ENCODE measurements at places on chromosomes 12 and 14. TPM values are rescaled to one million over a fixed set of nuclear protein-coding genes. Genes with fewer than 3 reads are reported as not detected.

Gene CLECL1
- 0.52 TPM for total RNA-seq

GRCh38 chr12:131487388-131488124, 223.3 kb upstream of the SFSWAP start:
- H3K27ac ChIP-seq, result no peak overlapping the region
- H3K4me3 ChIP-seq, result no peak overlapping the region
- DNase-seq, result no peak
- H3K36me3 ChIP-seq, result no peaks in the 10 kb centered on the region
- H3K27me3 ChIP-seq, result no peaks in the 10 kb centered on the region
- H3K4me1 ChIP-seq, result peaks cover 6% of the 10 kb centered on the region

GRCh38 chr14:65805113-65805473, 392.6 kb downstream of the FUT8 start:
- H3K4me1 ChIP-seq, result no peaks in the 10 kb centered on the region
- no peak overlapping the region for H3K4me3 ChIP-seq
- no peak for DNase-seq
- no peak overlapping the region for H3K27ac ChIP-seq
- no peaks in the 10 kb centered on the region for H3K27me3 ChIP-seq

Gene EEF1AKMT3
- 2.9 TPM for total RNA-seq

DNA sequence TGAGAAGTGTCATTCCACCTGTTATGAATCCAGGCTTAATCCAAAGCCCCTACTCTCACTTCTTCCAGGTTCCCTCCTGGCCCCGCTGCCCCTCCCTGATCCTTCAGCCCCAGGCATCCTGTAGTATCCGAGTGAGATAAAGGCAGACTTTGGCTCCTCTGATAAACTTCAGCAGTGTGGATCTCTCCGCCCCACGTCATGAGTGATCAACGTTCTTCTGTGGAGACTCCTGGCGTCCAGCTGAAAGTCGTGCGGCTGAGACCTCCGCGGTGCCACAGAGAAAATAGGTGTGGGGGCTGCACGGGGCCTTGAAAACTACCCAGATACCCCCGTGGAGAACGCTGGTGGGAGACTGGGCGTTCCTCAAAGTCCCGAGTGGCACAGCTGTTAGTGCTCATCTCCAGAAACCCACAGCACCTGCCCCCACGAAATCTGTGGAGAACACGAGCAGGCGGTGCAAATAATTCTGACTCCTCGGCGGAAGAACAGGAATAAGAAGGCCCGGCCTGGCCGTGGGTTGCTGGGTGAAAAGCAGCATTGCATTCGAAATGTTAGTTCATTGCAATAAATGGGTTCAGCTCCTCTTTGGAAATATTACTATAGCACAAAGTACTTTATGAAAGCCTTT, 180.0 kb upstream of the RGS6 start:
- peaks cover 8% of the 10 kb centered on the region for H3K36me3 ChIP-seq
- no peaks in the 10 kb centered on the region for H3K4me1 ChIP-seq
- H3K27me3 ChIP-seq, result peaks cover 4% of the 10 kb centered on the region
- H3K4me3 ChIP-seq, result no peak overlapping the region

Gene DIO2
- total RNA-seq, result not detected

Gene KRT5
- not detected for total RNA-seq

DNA sequence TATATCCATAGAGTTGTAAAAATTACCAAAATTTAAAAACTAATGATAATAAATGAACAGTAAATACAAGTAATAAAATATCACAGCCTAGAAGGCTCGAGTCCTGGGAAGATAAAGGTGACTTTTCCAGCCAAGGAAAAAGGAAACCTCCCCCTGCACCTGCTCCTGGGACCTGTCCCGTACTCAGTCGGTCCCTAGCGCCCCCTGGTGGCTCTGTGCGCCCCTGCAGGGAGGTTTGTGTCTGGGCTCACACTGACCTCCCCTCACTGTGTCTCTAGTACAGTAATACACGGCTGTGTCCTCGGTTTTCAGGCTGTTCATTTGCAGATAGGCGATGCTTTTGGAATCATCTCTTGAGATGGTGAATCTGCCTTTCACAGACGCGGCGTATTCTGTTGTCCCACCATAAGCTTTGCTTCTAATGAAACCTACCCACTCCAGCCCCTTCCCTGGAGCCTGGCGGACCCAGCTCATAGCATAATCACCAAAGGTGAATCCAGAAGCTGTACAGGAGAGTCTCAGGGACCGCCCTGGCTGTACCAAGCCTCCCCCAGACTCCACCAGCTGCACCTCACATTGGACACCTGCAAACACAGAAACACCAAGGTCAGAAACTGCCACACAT, 1030.4 kb downstream of the TMEM121 start:
- DNase-seq, result peak; percentile 84
- peaks cover 4% of the 10 kb centered on the region for H3K27me3 ChIP-seq
- no peak overlapping the region for H3K4me3 ChIP-seq

Gene SLC6A13
- 1.1 TPM for total RNA-seq

All from naive thymus-derived CD8-positive, alpha-beta T cell (primary cell).